SK-N-SH (cell line): ENCODE measurements at places on chromosomes 16 and 17.
A peak's percentile ranks its signal among the peaks of the same experiment; 100 is the strongest.

DNA sequence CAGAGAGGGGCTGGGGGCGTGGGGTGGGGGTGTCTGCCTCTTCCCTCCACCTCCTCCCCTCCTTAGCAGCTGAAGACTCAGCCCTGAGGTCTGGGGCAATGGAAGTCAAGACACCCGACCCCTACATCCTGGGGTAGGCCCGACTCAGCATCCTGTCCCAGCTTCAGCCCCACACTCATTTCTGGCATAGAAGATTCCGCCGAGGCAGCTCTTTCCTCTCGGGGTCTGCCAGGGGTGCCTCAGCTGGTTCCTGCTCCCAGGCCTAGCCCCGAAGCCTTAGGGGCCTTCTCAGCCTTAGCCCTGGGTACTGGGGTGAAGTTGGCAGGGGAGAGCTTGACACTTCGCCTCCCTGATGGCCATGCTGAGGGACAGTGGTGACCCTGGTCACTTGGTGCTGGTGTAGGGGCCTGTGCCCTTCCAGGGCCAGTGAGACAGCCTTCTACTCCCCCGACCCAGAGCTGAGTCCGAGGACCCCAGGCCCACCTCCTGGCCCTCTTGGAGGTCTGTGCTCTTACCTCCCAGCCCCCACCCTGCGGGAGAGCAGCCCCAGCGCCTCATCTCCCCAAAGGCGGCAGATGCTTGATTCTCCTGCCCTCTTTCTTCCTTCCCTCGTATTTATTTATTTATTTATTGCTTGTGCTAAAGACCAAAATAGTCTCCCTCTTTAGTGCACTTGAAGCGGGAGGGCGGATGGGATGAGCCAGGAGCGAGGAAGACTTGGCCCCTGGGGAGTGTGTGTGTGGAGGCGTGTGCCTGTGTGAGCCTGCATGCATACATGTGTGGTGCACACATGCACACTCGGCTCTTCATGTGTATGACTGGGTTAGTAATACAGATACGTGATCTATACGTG is 42.5 kb downstream of the KCNJ12 start:
- DNase-seq = no peak

DNA sequence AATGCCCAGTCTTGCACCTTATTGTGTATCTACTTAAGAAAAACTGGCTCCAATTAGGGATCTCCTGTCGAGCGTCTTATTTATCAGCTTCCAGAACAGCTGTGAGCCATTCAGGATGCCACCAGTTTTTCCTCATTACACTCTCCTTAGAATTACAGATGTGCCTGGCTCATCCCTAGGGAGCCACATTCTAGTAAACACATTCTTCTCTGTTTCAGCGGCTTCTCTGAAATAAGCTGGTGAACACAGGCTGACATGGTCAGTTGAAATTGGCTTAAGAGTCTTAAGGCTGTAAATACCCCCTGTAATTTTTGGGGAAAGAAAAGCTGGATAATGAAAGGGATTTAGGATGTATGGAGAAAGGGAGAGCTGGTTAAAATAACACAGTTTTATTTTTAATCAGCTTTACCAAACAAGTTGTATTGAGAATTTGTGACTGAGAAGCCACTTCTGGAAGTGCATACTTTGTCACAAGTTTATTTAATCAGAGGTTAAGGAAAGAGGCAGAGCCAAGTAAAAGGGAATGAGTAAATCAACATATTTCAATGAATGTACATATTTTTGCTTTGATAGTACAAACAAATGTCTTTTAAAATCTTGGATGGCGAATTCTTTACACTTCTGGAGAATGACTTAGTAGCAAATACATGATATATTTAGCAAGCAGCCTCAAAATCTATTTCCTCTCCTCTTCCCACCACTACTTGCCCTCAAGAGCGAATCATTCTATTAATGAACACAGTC is 562.0 kb upstream of the GOT2 start:
- no peak for DNase-seq

- peak; percentile 36 for DNase-seq
These were observed 7.7 kb downstream of the CORO6 start for GRCh38 chr17:29615048-29615385.

- DNase-seq = peak; percentile 87
These were observed at the start of gene WSCD1 for GRCh38 chr17:6069539-6070429. TSS of gene WSCD1 (plus strand) at chr17:6070379. CDS start at chr17:6080659, 10,280 bp downstream.

DNA sequence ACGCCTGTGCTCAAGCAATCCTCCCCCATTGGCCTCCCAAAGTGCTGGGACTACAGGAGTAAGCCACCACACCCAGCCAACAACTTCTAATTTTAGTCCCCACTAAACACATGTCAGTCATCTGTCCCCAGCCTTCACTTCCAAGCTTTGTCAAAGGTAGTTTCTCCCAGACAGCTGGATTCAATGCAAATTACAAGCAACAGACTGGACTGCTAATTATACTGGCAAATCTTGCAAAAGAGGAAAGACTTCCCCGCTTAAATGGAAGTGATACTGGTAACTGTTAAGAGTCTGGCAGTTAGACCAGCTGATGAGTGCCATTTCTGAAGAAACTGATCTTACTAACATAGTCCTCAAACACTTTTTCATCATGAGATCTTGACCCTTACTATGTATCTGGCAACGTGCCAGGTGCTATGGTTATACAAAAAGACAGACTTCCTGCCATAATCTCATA is 8.2 kb upstream of the GGA2 start:
- no peak for DNase-seq

DNA sequence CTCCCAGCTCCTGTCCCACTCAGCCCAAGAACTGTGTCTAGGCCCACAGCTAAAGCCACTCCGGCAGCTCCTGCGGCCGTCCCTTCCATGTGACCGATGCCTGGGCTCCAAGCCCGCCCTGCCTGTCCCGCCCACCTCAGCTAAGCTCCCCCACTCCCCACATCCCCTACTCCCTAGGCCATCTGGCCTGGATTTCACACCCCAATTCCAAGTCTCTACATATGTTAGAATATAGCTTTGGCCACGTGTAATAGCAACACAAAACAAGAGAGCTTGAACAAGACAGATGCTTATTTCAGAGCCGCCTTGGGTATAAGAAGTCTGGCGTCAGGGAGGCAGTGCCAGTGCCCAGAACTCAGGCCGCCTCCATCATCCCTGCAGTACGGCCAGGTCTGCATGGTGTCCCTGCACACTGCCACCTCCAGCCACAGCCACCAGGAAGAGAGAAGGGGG is 30.0 kb upstream of the USP22 start:
- DNase-seq = no peak

DNA sequence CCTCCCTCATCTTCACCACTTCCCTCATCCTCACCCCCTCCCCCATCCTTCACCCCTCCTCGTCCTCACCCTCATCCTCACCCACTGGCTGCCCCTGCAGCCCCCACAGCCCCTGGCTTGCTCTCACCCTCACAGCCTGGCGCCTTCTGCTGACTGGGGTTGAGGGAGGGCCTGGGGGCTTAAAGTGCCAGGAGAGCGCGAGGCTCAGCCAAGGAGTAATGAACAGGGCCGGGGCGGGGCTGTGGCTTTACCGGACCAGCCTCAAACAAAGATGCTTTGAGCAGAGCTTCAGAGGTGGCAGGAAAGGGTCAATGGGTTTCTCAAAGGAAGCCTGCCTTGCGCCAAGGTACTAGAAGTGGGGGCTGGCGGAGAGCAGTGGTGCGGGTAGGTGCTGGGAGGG is at the start of gene PRSS33:
Gene PRSS33, minus strand, starts transcription at position 155 of the 400 bp plus-strand sequence. CDS start 1,013 bp downstream, outside the sequence.
- DNase-seq = no peak

GRCh38 chr17:72165867-72166439 is 45.1 kb downstream of the SOX9 start:
- DNase-seq = no peak

- DNase-seq = no peak
These were observed 628 bp upstream of the BLMH start for GRCh38 chr17:30292286-30292858.

DNA sequence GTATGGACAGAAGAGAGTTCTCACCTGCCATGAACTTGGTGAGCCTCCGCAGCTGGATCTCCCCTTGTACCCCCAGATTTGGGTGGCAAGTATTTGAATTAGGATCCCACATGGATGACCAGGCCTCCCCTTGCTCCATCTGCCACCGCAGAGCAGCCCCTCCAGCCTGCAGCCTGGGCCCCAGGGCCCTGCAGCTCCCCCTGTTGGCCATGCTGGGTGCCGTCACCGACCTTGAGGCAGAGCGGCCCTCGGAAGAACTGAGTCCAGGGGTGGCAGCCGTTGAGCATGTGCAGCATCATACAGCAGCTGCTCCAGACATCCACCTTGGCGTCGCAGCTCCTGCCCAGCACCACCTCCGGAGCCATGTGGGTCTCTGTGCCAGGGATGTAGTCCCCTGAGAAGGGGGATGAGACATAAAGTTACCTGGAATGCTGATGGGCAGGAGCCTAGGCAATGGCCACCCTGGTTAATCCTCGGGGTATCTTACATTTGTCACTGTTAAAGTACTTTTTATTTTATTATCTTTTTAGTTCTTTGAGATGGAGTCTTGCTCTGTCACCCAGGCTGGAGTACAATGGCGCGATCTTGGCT is 9.0 kb upstream of the SPATA32 start:
- DNase-seq = peak; percentile 68

DNA sequence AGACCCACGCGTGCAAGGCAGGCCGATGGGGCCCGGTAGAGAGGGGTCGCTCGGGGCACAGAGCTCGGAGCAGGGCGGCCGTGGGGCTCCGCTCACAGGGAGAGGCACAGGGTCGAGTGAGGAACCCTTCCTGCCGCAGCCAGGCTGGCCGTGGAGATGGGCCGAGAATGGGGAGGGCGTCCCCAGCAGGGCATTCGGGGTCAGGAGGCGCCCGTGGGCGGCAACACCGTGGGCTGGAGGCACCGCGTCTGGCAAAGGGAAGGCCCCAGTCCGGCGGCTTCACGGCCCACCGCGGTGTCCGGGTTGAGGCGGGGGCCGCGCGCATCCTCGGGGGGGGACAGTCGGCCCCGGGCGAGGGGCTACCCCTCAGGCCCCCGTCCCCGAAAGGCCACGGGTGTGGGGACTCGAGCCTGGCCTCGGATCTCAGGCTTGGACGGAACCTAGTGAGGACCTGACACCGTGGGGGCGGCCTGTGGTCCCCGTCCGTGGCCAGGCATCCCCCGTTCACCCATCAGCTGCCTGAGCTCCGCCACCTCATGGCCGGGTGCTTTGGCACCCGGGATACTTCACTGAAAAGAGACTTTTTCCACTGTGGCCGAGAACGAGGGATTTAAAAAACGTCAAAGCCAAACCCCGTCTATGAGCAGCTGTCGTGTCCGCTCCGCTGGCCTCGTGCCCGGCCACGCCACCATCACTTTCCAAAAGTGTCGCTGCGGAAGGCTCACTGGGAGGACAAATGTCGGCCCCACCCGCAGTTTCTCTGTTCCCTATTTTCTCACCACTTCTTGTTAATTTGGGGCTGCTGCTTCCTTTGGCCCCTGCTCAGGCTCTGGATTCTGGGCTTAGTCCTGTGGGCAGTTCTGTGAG is 73.6 kb downstream of the METRNL start:
- peak; percentile 34 for DNase-seq

GRCh38 chr16:89155184-89155679 is 16.3 kb upstream of the CDH15 start:
- DNase-seq = no peak

GRCh38 chr16:68492543-68493411 is 44.5 kb upstream of the SMPD3 start:
- no peak for DNase-seq

GRCh38 chr17:50482110-50482509 is 3.5 kb downstream of the RSAD1 start:
- DNase-seq = no peak

DNA sequence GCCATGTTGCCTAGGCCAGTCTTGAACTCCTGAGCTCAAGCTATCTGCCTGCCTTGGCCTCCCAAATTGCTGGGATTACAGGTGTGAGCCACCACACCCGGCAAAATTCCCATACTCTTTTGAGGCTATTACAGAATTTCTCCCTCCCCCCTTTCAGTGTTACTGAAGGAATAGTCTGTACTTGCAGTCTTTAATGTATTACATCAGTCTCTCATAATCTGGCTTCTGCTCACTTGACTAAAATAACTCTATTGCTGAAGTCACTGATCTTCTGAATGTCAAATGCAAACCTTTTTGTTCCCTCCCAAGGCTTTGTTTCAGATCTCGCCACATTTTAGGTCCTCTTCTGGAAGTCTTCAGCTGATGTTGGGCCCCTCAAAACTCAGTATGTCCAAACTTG is 51.8 kb downstream of the TNRC6A start:
- no peak for DNase-seq

DNA sequence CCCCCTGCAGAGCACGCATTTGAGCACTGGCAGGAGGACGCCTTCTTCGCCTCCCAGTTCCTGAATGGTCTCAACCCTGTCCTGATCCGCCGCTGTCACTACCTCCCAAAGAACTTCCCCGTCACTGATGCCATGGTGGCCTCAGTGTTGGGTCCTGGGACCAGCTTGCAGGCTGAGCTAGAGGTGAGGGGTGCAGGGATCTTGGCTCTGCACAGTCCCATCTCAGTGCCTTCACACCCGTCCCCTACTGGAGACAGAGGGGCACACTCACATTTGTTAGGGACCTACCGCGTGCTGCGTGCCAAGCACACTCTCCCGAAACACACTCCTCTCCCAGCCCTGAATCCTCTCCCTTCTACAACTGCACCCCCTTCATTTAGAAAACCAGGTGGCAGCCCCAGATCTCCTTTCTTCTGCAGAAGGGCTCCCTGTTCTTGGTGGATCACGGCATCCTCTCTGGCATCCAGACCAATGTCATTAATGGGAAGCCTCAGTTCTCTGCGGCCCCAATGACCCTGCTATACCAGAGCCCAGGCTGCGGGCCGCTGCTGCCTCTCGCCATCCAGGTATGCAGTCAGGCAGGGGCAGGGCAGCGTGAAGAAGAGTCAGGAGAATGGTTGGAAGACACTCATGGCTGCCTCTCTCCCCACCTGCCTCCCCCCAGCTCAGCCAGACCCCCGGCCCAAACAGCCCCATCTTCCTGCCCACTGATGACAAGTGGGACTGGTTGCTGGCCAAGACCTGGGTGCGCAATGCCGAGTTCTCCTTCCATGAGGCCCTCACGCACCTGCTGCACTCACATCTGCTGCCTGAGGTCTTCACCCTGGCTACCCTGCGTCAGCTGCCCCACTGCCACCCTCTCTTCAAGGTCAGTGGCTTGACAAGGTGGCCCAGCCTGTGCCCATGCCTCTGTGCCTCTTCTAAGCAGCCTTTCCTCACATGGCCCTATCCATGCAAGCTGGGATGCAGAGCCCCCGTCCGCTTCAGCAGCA is 6.3 kb downstream of the ALOX15B start:
- no peak for DNase-seq

GRCh38 chr16:4768549-4769305 is 1.8 kb upstream of the ZNF500 start:
- DNase-seq = peak; percentile 95

- peak; percentile 86 for DNase-seq
These were observed 13.4 kb upstream of the CRISPLD2 start for GRCh38 chr16:84806256-84806889.
